ENCODE measurements at places on chromosomes 1 and 21.

- DNase-seq = peak; percentile 59
Observed at GRCh38 chr1:198465201-198466144, 75.0 kb downstream of the ATP6V1G3 start.

- DNase-seq = no peak
Observed at GRCh38 chr1:101283443-101283842, 46.6 kb downstream of the S1PR1 start.

GRCh38 chr21:15455819-15456462, 273.8 kb upstream of the USP25 start:
- no peak for DNase-seq

GRCh38 chr1:153608742-153609584, 4.0 kb downstream of the S100A16 start:
- DNase-seq = peak; percentile 99

DNA sequence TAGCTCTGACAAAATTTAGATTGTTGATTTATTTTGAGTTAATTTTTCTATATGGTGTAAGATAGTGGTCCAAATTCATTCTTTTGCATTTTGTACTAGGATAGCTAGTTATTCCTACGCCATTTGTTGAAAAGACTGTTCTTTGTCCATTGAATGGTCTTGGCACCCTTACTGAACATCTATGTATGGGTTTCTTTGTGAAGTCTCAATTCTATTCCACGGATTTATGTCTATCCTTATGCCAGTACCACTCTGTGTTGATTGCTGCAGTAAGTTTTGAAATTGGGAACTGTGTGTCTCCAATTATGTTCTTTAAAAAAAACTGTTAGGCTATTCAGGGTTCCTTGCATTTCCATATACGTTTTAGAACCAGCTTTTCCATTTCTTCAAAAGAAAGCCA, 145.7 kb downstream of the ZNF644 start:
- DNase-seq = no peak

Measured in RPMI7951 (cell line).